ENCODE measurements at places on chromosomes 2 and 18. TPM values are rescaled to one million over a fixed set of nuclear protein-coding genes. Genes with fewer than 3 reads are reported as not detected.

The PLEKHB2 gene
- total RNA-seq, result 35.9 TPM

The TLX2 gene
- not detected for total RNA-seq

GRCh38 chr18:60898111-60898510, 435.1 kb upstream of the CDH20 start:
- no peak for DNase-seq

DNA sequence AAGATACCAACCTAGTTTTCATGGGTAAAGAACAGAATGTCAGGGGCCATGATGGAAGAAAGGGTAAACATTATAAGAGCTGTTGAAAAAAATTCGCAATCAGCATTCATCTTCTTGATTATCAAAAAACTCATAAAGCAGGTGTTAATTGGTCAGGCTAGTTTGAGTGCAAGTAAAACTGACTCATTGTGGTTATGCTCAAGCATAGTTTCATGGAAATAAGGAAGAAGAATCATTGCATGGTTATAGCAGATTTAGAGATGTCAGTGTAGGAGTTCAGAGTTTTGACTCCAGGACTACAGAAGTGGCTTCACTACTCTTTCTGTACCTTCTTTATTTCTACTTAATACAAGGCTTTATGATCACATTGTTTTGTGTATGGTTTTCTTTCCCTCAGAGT, 26.9 kb upstream of the CDH19 start:
- DNase-seq, result no peak

- DNase-seq, result no peak
These were observed 96.8 kb downstream of the STPG4 start for GRCh38 chr2:47058003-47058931.

GRCh38 chr2:235513984-235514626, 20.3 kb downstream of the AGAP1 start:
- DNase-seq, result no peak

Measured in OCI-LY7 (cell line).